NCI-H82 (cell line): ENCODE measurements at places on chromosomes 3 and 15.

DNA sequence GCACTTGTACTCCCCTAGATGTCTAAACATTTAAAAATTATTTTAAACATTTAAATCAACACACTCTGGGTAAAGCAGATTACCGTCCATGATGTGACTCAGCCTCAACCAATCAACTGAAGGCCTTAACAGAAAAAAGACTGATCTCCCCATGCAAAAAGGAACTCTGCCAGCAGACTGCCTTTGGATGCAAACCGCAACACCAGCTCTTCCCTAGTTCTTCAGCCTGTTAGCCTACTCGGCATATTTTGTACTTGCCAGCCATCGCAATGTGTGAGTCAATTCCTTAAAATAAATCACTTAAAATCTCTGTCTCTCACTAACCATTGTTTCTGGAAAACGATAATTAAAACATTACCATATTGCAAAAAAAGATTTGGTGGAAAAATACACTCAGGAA lies 375.9 kb downstream of the RSL24D1 start:
- no peak for DNase-seq

- no peak for DNase-seq
Observed at GRCh38 chr15:55003965-55004873, 192.5 kb downstream of the RSL24D1 start.

DNA sequence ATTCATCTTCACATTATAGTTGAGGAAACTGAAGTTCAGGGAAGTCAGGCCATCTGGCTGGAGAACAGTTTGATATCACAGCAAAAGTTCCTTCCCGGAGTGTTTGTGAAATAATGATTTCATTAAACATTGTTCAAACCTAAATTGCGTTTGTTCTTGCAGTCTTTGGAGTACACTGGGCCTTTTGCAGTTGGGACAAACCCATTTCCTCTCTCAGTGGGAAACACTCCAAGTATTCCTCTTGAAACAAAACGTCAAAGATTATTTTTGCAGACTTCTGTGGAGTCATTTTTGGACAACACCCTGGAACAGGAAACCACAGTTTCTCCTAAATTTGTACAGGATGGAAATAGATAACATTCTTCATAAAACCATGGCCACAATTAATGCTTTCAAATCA lies 287.5 kb downstream of the PTPRG start:
- DNase-seq, result no peak

DNA sequence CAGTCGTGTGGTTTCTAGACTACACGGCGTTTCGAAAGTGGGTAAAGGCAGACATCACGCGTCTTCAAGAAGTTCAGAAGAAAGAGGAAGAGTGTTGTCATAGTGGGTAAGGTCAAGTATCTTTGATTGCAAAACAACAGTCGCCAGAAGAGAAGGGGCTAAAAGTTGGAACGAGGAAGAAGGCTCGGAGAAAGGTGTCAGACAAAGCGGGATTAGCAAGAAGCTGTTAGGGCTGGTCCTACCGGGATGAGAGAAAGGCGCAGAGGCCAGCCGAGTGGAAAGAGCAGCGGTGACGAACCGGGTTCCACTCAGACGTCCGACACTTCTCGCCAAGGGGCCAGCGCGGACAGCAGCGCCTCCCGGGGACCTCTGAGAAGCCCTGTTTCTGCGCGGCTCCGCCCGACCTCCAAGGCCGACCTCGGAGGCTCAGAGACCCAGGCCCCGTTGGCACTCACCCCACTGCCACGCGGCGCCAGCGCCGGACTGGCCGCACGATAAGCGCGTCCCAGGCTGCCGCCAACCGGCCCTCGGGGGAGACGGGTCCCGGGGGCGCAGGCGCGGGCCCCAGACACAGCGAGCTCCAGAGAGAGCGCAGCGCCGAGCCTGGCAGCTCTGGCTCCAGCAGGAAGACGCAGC lies 436 bp downstream of the ADPGK start:
- peak; percentile 67 for DNase-seq

GRCh38 chr3:128344052-128344735 lies 122.5 kb downstream of the DNAJB8 start:
- DNase-seq, result no peak

DNA sequence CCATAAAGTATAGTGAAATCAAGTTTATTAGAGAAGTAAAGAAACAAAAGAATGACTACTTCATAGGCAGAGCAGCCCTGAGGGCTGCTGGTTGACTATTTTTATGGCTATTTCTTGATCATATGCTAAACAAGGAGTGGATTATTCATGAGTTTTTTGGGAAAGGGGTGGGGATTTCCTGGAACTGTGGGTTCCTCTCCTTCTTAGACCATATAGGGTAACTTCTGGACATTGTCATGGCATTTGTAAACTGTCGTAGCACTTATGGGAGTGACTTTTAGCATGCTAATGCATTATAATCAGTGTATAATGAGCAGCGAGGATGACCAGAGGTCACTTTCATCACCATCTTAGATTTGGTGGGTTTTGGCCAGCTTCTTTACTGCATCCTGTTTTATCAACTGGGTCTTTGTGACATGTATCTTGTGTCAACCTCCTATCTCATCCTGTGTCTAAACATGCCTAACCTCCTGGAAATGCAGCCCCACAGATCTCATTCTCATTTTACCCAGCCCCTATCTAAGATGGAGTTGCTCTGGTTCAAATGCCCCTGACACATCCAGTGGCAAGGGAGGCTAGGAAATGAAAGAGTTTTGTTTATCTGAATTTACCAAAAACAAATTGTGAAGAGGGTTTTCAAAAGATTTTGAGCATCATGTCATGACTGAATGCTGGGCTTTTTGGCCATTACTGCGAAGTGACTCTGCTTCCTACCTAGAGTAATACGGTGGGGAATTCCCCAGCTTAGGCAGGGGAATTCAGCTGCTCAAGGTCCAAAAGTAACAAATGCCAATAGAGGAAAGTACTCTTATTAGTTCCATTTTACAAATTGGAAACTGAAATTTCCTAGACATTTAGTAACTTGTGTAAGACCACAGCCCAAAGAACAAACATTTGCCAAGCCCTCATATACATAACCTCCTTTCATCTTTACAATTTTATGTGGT lies 6.2 kb upstream of the SPSB4 start:
- DNase-seq, result no peak

DNA sequence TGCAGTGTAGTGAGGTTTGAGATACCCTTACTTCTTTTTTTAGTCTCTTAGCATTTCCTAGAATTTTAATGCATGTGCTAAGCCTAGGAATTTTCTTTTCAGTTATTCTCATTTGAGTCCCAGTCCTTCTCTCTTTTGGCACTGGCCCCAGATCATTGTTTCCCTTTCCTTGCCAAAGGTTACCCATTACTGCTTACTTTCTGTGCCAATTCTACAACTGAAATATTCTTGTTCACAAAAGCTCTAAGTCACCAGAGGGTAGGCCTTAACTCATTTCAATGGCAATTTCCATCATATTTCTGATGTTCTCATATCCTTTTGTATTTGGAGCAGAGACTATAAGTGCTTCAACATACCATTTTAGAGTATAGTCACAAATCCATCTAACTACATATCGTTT lies 199.6 kb upstream of the CBLB start:
- DNase-seq, result no peak

DNA sequence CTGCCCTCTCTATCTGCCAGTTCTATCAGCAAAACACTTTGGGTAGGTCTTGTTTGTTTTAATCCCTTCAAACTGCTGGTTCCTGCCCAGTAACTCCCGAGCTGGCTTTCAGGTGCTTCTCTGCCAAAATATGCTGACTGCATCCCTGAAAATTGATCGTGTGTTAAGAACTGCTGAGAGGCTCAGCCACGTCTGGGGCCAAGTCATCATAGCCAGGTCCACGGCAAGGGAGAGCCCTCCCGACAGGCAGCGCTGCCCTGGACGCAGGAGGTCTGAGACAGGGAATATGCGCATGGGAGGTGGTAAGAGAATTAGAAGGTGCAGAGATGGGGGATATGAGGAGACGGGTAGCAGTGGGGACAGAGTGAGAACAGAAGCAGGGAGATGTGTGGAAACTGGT lies 179.7 kb upstream of the TOPAZ1 start:
- no peak for DNase-seq

DNA sequence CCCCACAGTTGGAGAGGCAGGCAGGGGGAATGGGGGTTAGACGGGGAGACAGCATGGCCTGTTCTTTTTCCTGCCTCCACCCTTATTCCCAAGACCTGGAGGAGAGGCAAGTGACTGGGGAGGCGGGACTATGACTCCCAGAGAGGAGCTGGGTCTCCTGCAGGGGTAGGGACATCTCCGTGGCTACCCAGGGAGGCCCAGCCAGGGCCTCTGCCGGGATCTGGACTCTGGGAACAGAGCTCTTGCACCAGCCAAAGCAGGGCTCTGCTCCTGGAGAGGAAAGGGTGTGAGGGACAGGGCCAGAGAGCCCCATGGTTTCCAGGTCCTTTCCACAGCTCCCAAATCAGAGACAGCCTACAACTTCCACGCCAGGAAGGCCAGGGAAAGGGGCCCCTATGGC lies 22.8 kb downstream of the CFAP100 start:
- DNase-seq, result no peak

- peak; percentile 31 for DNase-seq
Observed at GRCh38 chr15:48865370-48866079, 12.4 kb upstream of the EID1 start.

GRCh38 chr3:37973246-37974054 lies 17.1 kb upstream of the VILL start:
- peak; percentile 4 for DNase-seq

- no peak for DNase-seq
Observed at GRCh38 chr3:16928386-16929132, 43.8 kb downstream of the PLCL2 start.

- peak; percentile 69 for DNase-seq
Observed at GRCh38 chr3:172595664-172596393, 72.6 kb upstream of the TNFSF10 start.

- DNase-seq, result peak; percentile 78
Observed at GRCh38 chr3:5057857-5058324, 64.2 kb upstream of the ARL8B start.

DNA sequence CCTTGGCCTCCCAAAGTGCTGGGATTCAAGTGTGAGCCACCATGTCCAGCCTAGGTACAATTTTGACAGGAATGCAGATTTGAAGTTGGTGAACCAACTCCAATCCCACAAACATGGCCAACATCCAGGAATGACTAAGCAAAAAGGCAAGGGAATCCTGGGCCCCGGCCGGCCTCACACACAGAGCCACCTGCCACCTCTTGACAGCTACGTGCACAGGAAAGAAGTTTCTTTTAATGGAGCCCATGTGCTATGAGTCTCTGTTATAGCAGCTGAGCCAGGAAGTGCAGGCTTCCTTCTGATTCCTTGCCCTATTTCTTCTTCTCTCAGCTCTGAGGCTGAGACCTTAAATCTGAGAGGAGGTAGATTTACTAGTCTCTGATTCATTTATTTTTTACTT lies 8.8 kb downstream of the TMEM40 start:
- DNase-seq, result no peak

- no peak for DNase-seq
Observed at GRCh38 chr15:31799715-31800321, 230.5 kb upstream of the CHRNA7 start.

DNA sequence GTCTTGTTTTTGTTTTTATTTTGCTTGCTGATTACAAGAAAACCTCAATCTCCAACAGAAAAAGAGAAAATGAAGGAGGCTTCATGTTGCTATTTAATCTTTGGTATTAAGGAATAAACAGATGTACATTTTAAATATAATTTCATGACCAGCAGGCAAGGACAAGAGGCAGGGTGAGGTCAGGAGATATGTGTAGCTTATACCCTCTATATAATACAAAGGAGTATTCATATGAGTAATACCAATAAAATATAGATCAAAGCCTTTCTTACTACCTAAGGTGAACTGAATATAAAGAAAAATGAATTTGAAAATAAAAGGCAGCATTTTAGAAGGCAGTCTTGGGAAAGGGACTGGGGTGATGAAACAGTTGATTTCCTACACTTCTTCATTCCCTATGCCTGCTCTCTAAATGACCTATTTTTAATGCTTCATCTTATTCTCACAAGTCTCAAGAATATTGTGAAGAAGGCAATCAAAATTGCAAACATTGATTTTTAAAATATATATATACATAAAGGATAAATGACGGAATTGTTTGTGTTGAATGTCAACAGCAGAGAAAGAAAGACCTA lies 8.6 kb upstream of the CBLB start:
- DNase-seq, result no peak

DNA sequence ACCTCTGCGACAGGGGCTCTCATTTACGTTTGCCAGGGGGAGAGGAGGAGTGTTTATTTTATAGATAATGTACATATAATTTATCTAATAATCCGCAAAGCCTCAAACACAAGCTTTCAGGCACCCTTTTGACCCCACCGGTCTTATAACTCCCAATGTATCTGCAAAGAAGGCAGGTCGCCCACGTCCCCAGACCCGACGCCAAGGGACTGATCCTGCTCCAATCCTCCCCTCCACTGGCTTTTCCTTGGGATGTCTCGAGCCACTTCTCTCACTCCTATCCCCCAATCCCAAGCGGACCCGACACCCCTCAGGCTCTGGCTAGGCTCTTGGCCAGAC lies 452 bp downstream of the DCP1A start:
- peak; percentile 72 for DNase-seq

- DNase-seq, result no peak
Observed at GRCh38 chr15:91380114-91380513, 280.1 kb downstream of the SV2B start.

DNA sequence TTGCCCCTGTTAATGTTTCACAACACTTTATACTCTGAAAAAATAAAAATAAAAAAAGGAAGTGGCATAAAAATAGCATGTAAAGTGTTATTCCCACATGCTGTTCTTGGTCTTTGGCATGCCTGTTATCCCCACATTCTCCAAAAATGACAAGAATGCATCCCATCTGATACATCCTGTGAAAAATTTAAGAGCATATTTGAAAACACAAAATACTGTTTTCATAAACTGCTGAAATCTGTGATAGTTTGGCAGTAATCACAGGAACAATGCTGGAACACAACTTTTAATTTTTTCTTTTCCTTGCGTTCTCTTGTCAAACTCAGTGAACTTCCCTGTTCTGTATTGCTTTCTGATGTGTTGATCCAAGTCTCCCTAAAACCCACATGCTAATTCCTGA lies 288.8 kb downstream of the ROBO2 start:
- no peak for DNase-seq

DNA sequence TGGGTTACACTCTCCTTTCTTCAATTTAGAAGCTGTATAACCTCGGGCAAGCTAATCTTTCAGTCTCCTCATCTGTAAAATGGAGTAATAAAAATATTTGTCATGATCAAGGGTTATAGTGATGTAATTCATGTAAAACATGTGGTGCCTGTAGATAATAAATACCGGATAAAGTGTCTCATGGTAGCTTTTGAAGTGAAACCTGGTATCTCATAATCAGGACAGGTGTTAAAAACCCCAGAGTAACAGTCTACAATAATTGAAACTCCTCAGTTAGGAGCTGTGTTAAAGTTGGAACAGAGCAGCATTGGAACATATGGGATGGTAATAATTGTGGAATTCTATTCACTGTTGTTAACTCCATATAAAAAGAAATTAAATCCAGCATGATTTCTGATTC lies 884 bp upstream of the KNL1 start:
- DNase-seq, result no peak

GRCh38 chr3:177729956-177730681 lies 532.8 kb upstream of the TBL1XR1 start:
- DNase-seq, result peak; percentile 83

GRCh38 chr3:89116476-89116875 lies 9.1 kb downstream of the EPHA3 start:
- no peak for DNase-seq

- DNase-seq, result no peak
Observed at GRCh38 chr3:20405744-20406143, 219.7 kb upstream of the SGO1 start.

- DNase-seq, result no peak
Observed at GRCh38 chr15:94682171-94682570, 450.8 kb downstream of the MCTP2 start.
